ENCODE measurements at places on chromosomes 3 and 15.

DNA sequence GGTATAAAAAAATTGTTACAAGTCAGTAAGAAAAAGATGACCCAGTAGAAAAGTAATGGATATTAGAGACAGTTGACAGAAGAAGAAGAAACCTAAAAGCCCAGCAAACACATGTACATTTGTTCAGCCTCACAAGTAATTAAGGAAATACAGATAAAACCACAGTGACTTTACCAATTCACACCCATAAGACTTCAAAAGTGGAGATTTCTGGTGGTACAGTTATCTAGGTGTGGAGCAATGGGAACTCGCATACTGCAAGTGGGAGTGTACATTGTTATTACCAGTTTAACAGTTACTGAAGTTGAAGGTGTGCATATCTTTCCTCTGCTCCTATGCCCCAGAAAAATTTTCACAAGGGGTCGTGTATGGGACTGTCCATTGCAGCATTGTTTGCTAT is 18.1 kb upstream of the MAPKBP1 start:
- no peak for DNase-seq

- DNase-seq: no peak
These were observed 498.0 kb downstream of the TBL1XR1 start for GRCh38 chr3:176699288-176699687.

GRCh38 chr15:42736178-42736792 is 643 bp downstream of the CDAN1 start:
- DNase-seq: no peak

DNA sequence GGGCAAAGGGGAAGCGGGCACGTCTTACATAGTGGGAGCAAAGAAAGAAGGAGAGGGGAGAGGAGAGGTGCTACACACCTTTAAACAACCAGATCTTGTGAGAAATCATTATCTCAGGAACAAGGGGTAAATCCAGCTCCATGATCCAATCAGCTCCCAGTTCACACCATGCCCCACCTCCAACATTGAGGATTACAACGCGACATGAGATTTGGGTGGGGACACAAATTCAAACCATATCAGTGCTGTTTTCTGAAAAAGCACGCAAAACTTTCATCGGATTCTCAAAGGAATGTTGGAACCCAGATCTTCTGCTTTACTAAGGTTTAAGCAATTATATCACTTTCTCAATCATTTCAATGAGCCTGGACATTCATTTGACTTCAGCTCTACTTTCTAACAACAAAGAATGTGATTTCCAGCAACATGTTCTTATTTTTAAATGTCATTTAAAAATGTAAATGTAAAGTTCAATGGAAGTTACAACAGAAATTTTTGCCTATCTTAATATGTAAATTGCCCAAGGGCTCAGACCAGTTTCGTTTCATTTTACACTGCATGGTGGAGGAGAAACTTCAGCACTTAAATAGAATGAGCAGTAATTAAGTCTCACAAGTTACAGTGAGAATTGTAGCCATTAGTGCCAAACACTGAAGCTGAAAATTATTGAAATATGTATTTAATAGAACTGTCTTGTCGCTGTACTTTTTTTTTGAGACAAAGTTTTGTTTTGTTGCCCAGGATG is 8.4 kb upstream of the CCDC54 start:
- no peak for DNase-seq

DNA sequence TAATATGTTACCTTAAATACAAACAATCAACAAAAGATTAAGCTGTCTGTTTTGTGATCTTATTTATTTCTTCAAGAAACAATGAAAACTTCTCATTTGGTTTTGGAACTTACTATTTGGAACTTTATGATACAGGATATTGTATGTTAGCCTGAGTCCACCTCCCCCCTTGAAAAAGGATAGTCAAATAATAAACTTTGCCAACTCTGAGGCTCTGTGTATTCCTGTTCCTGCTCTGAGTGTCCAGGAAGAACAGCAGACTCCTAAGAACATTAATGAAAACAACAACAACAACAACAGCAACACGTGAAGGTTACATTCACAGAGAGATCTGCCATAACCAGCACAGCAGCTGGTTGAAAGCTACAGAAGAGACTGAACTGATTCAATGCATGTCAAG is 108.1 kb upstream of the AADACL2 start:
- no peak for DNase-seq

Data from hematopoietic multipotent progenitor cell treated with erythropoietin and hydrocortisone succinate and interleukin-3 and kit ligand, for 15 days (in vitro differentiated cells).